ENCODE measurements at places on chromosomes 6 and 20.

GRCh38 chr20:51938559-51939258 is 136.4 kb upstream of the SALL4 start:
- no peak for DNase-seq

GRCh38 chr6:75449630-75450206 is 43.9 kb downstream of the FILIP1 start:
- DNase-seq: no peak

- DNase-seq: no peak
These were observed 148.9 kb downstream of the MAFB start for GRCh38 chr20:40540166-40540565.

DNA sequence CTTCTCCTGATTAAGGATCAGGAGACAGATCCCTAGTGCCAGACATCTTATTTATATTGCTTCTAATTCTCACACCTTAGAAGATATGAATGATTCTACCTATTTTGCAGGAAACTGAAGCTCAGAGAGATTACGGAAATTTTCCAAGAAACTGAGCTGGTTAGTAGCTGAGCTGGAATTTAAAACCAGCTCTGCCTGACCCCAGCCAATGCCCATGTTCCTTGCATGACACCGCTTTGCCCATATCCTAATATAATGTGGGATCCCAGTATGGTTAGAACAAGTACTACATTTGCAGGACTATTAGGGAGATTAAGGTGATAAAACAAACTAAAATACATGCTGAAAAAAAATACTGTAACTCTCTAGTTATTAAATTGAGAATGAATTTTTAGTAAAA is 1.9 kb downstream of the TMEM30A start:
- DNase-seq: no peak

DNA sequence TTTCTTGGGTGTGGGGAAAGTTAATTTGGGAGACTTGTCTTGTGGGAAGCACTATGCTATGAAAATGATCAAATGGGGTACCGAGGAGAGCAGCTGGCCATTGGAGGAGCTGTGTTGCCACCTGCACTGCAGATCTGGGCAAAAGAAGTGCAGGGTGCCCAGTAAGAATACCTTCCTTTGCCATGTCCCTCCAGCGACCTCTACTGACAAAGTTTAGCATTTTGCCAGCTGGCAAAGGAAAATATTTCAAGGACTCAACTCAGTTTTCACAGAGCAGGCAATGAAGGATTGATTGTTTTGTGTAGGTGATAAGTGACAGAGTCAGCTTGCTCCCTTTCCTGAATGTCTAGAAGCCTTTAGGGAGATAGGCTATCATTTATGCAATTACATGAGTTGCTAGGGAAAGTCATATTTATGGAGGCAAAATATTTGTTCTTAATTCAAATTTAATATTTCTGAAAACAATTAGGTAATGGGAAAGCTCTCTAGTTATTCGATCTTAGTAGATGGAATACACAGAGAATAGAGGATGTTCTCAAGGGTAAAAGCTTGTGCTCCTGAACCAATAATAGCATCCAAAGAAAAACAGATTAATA is 118.4 kb downstream of the FARS2 start:
- no peak for DNase-seq

All from activated naive CD4-positive, alpha-beta T cell (primary cell).